ENCODE measurements at places on chromosomes 4 and X. TPM values are rescaled to one million over a fixed set of nuclear protein-coding genes. Genes with fewer than 3 reads are reported as not detected.

DNA sequence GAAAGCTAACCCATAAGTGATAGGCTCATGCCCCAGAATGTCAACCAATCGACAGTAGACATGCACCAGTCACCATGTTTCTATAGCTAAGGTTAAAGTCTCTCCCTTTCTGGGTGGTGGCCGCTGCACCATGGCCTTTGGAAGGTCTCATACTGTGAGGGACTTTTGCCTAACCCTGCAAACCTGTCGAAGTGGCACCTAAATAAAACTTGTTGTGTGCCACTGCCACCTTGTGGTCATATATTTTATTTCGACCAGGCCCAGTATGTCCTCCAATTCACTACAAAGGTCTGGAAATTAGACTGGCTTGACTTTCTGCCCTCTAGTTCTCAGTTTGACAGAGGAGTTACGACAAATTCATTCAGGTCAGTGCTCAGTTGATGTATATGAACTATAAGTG, 163.1 kb downstream of the SMARCA1 start:
- H3K4me1 ChIP-seq, result no peaks in the 10 kb centered on the region
- H3K4me3 ChIP-seq, result no peak overlapping the region
- no peaks in the 10 kb centered on the region for H3K27me3 ChIP-seq
- H3K27ac ChIP-seq, result no peak overlapping the region
- DNase-seq, result peak; percentile 26

DNA sequence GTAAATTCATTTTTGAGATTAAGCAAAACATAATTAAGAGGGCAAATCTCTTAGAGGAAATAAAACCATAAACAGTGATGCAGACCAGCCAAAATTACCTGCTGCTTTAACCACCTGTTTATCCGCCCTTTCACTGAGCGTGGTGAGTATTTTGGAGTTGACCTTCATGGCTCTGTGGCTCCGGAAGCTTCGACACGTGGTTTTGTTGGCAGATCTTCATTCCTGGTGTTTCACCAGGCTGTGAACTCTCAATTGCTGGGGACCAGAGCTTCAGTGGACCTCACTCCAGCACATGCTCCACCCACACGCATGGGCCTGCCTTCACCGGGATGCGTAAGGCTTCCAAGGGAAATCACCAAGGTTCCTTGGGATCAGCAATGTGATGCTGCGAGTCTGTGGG, 83.8 kb downstream of the FHDC1 start:
- no peaks in the 10 kb centered on the region for H3K27me3 ChIP-seq
- no peak overlapping the region for H3K4me3 ChIP-seq
- no peaks in the 10 kb centered on the region for H3K4me1 ChIP-seq
- DNase-seq, result no peak
- no peak overlapping the region for H3K27ac ChIP-seq

GRCh38 chrX:110044346-110045249, 41.7 kb downstream of the TMEM164 start:
- H3K27ac ChIP-seq, result no peak overlapping the region
- no peaks in the 10 kb centered on the region for H3K36me3 ChIP-seq
- H3K4me1 ChIP-seq, result no peaks in the 10 kb centered on the region
- H3K4me3 ChIP-seq, result no peak overlapping the region

DNA sequence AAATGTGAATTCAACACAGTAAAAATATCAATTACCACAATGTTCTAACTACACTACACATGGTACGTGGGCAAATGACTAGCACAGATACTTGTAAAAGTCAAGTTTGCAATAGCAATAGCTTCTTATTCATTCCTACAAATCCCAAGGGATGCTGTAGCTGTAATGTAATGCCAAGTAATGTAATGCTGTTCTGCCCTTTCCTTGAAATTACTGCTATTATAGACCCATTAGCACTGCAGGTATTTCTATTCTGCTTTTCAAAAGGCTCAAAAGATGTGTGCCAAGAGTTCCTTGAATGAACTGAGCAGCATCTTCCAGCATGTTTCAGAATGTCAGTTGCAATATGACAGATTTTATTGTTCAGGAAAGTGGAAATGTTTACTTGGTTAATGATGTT, 129.9 kb upstream of the BANK1 start:
- no peak for DNase-seq
- H3K27me3 ChIP-seq, result no peaks in the 10 kb centered on the region
- H3K4me3 ChIP-seq, result no peak overlapping the region
- no peaks in the 10 kb centered on the region for H3K4me1 ChIP-seq
- no peaks in the 10 kb centered on the region for H3K36me3 ChIP-seq

DNA sequence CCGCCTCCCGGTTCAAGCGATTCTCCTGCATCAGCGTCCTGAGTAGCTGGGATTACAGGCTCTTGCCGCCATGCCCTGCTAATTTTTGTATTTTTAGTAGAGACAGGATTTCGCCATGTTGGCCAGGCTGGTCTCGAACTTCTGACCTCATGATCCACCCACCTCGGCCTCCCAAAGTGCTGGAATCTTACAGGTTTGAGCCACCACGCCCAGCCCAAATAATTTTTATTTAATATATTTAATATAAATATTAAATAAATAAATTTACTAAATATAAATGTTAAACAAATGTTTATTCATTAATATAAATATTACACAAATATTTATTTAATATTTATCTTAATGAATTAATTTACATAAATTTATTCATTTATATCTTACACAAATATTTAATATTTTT, 120.2 kb downstream of the SHOX start:
- no peaks in the 10 kb centered on the region for H3K27me3 ChIP-seq
- H3K36me3 ChIP-seq, result no peaks in the 10 kb centered on the region
- no peaks in the 10 kb centered on the region for H3K4me1 ChIP-seq
- DNase-seq, result no peak
- no peak overlapping the region for H3K4me3 ChIP-seq

- no peaks in the 10 kb centered on the region for H3K36me3 ChIP-seq
- no peak overlapping the region for H3K4me3 ChIP-seq
- no peaks in the 10 kb centered on the region for H3K27me3 ChIP-seq
Measured at GRCh38 chr4:66273110-66273509, 602.8 kb upstream of the EPHA5 start.

DNA sequence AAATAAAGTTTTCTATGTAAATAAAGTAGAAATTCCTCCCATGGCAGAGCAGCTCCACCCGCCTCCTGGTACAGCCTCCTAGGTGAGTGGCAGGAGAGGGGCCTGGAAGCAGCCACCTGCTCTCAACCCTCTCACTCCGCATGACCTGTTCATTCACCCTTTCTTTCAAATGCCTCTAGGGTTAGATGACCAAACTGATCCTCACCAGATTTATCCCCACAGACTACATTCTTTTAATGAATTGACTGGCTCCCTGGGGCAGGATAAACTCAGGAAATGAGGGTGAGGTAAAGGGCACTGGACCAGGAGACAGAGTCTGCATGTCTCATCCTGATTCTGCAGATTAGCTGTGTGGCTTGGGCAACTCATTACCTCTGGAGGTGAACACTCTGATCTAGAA, 32.6 kb upstream of the NKX6-1 start:
- H3K36me3 ChIP-seq, result no peaks in the 10 kb centered on the region
- DNase-seq, result no peak
- no peaks in the 10 kb centered on the region for H3K27me3 ChIP-seq
- H3K4me3 ChIP-seq, result no peak overlapping the region

DNA sequence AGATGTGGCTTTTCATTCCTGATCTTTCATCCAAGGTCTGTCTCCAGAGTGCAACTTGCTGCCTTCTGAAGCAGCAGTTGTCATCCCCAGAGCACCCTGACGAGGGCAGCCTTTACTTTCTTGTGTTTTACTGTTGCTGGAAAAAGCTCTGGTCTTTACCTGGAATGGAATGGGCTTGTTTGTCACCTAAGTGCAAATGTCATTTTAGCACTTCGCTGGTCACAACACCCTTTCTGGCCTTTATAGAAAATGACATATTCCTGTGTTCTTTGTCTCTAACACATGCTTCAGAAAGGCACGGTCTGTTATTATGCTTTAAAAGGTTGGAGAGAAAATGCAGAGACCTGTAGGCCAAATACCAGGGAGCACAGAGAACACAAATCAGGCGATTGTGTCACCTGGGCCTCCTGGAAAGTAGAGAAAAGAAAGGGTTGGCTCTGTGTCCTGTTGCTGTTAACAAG, 332.7 kb upstream of the IGFBP7 start:
- no peaks in the 10 kb centered on the region for H3K36me3 ChIP-seq
- no peaks in the 10 kb centered on the region for H3K4me1 ChIP-seq
- no peak overlapping the region for H3K27ac ChIP-seq
- DNase-seq, result peak; percentile 85
- no peaks in the 10 kb centered on the region for H3K27me3 ChIP-seq

DNA sequence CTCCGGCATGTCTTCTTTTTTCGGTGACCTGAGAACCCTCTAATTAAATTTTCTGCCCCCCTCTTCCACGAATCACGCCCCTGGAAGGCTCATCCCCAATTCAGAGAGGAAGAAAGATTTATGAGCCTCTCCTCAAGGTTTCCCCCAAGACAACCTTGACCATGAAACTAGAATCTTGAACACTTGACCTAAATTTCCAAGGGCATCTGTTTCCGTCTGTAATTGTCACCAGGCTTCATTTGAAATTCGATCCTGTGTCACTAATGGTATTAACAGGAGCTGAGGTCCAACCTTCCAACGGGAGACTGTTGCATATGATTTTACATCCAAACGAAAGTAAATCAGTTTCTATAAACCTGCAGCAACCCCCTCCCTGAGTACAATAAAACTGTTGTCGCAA, 139.9 kb upstream of the ZIC3 start:
- H3K27me3 ChIP-seq, result peaks cover 47% of the 10 kb centered on the region
- no peak overlapping the region for H3K27ac ChIP-seq
- peak; percentile 7 for DNase-seq
- H3K4me3 ChIP-seq, result no peak overlapping the region
- H3K4me1 ChIP-seq, result no peaks in the 10 kb centered on the region
- no peaks in the 10 kb centered on the region for H3K36me3 ChIP-seq

GRCh38 chr4:82748810-82749470, 49.7 kb downstream of the SCD5 start:
- H3K36me3 ChIP-seq, result no peaks in the 10 kb centered on the region
- peaks cover 51% of the 10 kb centered on the region for H3K4me1 ChIP-seq
- H3K27me3 ChIP-seq, result no peaks in the 10 kb centered on the region
- H3K4me3 ChIP-seq, result no peak overlapping the region
- H3K27ac ChIP-seq, result no peak overlapping the region
- no peak for DNase-seq

GRCh38 chrX:15679246-15679645, 14.6 kb upstream of the CLTRN start:
- no peak for DNase-seq
- no peak overlapping the region for H3K27ac ChIP-seq
- H3K4me3 ChIP-seq, result no peak overlapping the region
- H3K4me1 ChIP-seq, result peaks cover 5% of the 10 kb centered on the region
- H3K27me3 ChIP-seq, result peaks cover 8% of the 10 kb centered on the region

DNA sequence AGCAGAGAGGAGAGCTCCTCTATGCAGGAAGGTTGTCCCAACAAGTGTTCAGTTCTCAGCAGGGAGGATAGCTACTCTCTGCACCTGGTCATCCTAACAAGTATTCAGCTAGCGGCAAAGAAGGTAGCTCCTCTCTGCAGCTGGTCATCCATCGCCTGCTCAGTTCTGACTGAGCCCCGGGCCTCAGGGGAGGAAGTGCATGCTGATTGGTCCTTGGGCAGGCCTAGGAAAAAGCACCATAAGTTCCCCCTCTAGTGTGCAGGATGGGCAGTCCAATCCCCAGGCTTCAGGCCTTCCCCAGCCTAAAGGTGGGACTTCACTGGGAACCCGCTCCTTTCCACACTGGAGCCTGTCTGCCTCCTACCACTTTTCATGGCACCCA, 4.4 kb upstream of the FBXW7 start:
- no peaks in the 10 kb centered on the region for H3K36me3 ChIP-seq
- no peak overlapping the region for H3K4me3 ChIP-seq
- DNase-seq, result no peak
- no peaks in the 10 kb centered on the region for H3K27me3 ChIP-seq

DNA sequence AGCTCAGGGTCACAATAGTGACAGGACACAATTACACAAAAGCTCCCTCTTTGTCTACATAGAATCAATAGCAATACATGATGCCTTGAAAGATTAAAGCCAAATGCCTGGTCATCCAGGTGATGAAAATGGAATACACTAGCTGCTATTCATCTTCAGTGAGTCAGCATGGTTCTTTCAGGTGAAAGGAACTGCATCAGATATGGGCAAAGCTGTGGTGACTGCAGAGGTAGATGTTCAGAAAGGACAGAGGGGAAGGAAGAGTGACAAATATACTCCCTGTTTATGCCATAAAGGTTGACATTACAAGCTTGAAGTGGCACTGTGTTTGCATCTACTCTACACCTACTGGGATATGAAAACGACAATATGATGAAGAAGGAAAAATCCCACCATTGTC, 20.0 kb upstream of the FTHL17 start:
- H3K27ac ChIP-seq, result no peak overlapping the region
- no peaks in the 10 kb centered on the region for H3K36me3 ChIP-seq
- no peaks in the 10 kb centered on the region for H3K4me1 ChIP-seq
- H3K27me3 ChIP-seq, result no peaks in the 10 kb centered on the region

DNA sequence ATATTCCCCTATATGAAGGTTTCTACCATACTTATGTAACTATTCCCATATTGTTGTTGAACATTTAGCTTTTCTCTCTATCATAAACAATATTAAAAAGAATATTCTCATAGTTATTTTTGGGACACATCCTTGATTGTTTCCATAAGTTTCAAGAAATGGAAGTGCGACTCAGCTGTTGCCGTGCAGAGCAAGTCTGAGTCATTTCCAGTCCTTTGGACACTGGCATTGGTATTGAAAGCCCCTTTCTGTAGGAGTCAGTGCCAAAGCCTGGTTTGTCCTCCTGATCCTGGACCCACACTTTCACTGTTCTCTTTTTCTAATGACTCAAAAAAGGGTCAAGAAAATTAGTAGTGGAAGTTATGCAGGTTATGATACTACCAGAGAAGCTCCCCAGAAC, 108.3 kb upstream of the DIAPH2 start:
- H3K4me3 ChIP-seq, result no peak overlapping the region
- no peak for DNase-seq
- H3K27me3 ChIP-seq, result no peaks in the 10 kb centered on the region
- H3K36me3 ChIP-seq, result no peaks in the 10 kb centered on the region

GRCh38 chrX:79719568-79720231, 294.9 kb upstream of the TBX22 start:
- H3K4me1 ChIP-seq, result no peaks in the 10 kb centered on the region
- H3K27me3 ChIP-seq, result no peaks in the 10 kb centered on the region
- H3K4me3 ChIP-seq, result no peak overlapping the region
- H3K27ac ChIP-seq, result no peak overlapping the region
- DNase-seq, result no peak

GRCh38 chrX:152878976-152879755, 18.7 kb upstream of the ZNF185 start:
- peak; percentile 49 for DNase-seq
- H3K27ac ChIP-seq, result no peak overlapping the region
- no peaks in the 10 kb centered on the region for H3K4me1 ChIP-seq
- H3K36me3 ChIP-seq, result no peaks in the 10 kb centered on the region
- H3K27me3 ChIP-seq, result no peaks in the 10 kb centered on the region
- H3K4me3 ChIP-seq, result no peak overlapping the region

CDKL5 gene
- 18.0 TPM for total RNA-seq

KCTD8 gene
- 1.3 TPM for total RNA-seq

DRD5 gene
- total RNA-seq, result not detected

CACNA1F gene
- total RNA-seq, result 0.25 TPM

TKTL1 gene
- 0.38 TPM for total RNA-seq

LRP2BP gene
- total RNA-seq, result 1.9 TPM

HUWE1 gene
- total RNA-seq, result 203 TPM

AKAP14 gene
- not detected for total RNA-seq

RPA4 gene
- total RNA-seq, result 0.57 TPM

VMA21 gene
- 38.5 TPM for total RNA-seq

PRAF2 gene
- total RNA-seq, result 24.0 TPM
